ENCODE measurements at places on chromosomes 12 and 14.

GRCh38 chr12:12099102-12099501 lies 28.4 kb downstream of the BCL2L14 start:
- no peak for DNase-seq

- peak; percentile 24 for DNase-seq
Measured at GRCh38 chr12:96471368-96472050, 17.9 kb upstream of the CFAP54 start.

DNA sequence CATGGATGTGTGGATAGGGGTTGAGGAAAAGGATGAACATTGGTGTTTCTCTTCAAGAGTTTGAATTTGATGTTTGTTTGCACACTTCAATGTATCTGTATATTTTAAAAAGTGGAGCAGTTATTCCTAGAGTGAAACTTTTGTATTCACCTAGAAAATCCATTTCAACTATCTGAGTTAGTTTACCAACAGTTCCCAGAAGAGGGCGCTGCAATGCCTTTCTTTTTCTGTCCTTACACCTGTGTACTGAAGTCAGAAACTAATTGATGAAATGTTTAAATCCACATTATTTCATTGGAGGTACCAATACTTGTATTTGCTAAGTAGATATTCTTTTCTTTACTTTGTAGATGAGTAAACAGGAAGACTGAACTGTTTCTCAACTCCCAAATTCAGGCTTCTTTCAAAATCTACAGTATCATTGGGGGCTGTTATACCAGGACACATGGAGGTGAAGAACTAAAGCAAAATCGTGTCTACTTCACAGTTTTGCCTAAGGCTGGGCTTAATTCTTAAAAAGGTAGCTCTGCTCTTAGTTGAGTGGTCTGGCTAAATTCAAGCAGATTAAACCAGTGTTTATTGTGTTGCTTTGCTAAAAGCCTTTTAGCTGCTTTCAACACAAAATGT lies 26.6 kb upstream of the KLRB1 start:
- DNase-seq, result peak; percentile 5

DNA sequence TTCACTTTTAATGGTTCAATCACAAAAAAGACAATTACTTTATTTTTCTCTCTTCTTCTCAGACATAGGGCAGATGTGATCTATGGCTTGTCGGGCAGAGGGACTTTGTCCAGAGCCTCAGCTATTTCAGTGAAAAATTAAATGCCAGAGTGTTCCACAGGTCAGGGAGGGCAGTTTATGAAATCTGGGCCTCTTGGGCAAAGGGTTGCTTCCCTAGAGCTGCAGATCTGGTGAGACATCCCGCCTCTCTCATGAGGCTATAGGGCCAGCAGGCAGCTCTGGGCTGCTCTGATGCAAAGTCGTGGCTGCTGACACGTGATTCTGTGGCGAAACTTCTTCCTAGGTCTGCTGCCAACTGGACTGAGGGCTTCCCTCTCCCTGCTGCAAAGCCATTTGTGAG lies 6.0 kb downstream of the CLMN start:
- DNase-seq, result peak; percentile 66

GRCh38 chr14:23694085-23694948 lies 58.2 kb downstream of the DHRS2 start:
- DNase-seq, result no peak

DNA sequence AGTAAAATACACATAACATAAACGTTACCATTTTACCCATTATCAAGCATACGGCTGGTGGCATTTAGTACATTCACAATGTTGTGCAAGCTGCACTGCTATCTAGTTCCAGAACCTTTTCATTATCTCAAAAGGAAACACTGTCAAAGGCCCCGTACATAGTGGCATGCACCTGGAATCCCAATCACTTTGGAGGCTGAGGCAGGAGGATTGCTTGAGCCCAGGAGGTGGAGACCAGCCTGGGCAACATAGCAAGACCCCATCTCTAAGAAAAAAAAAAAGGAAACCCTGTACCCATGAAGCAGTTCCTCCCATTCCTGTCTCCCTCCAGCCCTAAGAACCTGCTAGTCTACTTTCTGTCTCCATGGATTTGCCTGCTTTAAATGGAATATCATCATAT lies 7.4 kb upstream of the HVCN1 start:
- no peak for DNase-seq

Measured in Daoy (cell line).